ENCODE measurements at places on chromosomes 5 and 9.
A peak's percentile ranks its signal among the peaks of the same experiment; 100 is the strongest.

GRCh38 chr5:168086104-168086610, 205.3 kb upstream of the WWC1 start:
- DNase-seq, result peak; percentile 1

GRCh38 chr9:116287721-116288120, 134.1 kb downstream of the PAPPA start:
- DNase-seq, result no peak

DNA sequence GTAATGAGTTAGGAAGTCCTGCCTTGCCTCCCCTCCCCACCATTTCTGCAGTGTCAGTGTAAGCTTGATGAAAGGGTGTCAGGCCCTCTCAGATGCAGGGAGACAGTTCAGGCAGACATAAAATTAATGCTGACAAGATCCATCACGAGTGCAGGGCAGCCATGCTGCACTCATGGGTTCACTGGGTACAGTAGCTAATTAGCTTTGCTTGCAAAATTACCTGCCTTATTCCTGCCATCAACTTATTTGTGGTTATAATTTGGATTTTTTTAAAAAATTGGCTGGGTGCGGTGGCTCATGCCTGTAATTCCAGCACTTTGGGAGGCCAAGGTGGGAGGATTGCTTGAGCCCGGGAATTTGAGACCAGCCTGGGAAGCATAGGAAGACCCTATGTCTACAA, 17.9 kb downstream of the GALNT12 start:
- no peak for DNase-seq

GRCh38 chr5:34490506-34491250, 165.4 kb upstream of the RAI14 start:
- DNase-seq, result peak; percentile 86

DNA sequence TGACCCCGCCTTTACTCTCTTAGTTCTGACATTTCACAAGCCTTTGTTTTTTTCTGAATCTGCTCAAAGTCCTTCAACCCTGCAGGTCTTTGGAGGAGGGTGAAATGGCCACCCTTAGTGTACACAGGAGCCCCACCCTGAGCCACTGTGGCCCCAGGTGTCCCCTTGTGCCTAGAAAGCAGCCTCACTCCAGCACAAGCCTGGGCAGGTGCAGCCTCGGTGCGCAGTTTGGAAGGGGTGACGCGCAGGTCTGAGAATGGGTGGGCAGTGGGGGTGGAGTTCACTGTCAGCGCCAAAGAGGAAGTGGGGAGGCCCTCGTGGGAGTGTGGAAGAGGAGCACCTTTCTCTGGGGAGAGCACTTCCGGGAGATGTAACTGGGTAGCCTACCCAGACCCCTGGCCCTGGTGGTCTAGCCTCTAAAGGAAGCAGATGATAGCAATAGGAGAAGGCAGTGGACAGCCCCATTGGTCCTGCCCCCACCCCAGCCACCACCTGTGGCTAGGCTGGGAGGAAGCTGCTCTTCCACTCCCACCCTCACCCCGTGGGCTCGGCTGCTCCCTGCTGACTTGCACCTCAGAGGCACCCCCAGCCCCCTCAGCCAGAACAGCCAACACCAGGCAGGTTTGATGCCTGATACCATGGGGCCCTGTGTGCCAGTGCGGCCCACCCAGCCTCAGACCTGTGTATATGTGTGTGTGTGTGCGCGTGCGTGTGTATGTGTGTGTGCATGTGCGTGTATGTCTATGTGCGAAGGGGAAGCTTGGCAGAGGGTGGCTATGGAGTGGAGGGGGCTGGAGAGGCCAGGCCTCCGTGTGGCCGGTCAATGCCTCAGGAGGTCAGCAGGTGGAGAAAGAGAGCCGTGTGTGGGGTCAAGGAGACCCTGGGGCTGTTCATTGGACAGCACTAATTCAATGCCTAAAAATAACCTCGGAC, 16.8 kb upstream of the DAB2IP start:
- no peak for DNase-seq

- DNase-seq, result peak; percentile 5
These were observed 666 bp downstream of the PPARGC1B start for GRCh38 chr5:149730620-149731331.

GRCh38 chr9:36980148-36980974, 53.7 kb downstream of the PAX5 start:
- peak; percentile 41 for DNase-seq

DNA sequence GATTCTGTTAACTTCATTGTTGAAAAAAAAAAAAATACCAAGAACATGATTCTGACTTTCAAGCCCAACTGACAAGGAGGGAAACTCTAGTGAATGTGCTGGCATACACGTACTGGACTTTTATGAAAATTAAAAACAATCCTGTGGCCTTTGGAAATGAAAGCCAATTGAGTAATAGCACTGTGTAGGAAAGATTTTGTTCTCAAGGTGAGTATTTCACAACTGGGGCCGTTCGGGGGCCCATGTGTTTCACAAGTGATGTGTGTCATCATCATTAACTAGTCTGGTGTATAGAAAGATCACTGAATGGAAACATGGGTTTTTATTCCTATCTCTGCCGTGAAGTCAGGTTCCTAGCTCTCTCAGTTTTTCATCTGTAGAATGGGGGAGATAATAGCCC, 605.0 kb upstream of the CLINT1 start:
- no peak for DNase-seq

- DNase-seq, result no peak
These were observed 101.3 kb downstream of the SH3TC2 start for GRCh38 chr5:148961261-148962199.

DNA sequence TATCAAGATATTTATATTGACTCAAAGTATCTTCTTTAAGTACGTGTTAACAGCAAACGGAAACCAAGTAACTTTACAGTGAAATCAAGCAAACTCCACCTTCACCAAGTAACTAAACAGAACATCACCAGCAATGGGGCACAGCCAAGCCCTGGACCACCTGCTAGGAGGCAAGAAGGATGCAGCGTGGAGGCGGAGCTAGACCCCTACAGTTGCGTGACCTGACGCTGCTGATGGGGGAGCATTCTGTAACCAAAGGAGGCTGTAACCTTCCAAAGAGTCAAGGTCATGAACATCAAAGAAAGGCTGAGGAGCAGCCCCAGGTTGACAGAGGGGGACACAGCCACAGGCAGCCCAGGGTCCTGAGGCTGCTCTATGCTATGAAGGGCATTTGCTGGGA, 6.1 kb downstream of the VAV2 start:
- DNase-seq, result no peak

All from NCI-H2171 treated with DMSO at 0.1 percent for 48 hours (cell line).